IPS DF 6.9 (cell line): ENCODE measurements at places on chromosomes 5 and 9.
A peak's percentile ranks its signal among the peaks of the same experiment; 100 is the strongest.

GRCh38 chr5:77560677-77561263, 68.7 kb upstream of the WDR41 start:
- no peaks in the 10 kb centered on the region for H3K36me3 ChIP-seq
- DNase-seq: peak; percentile 25
- no peak overlapping the region for H3K4me3 ChIP-seq
- H3K27ac ChIP-seq: no peak overlapping the region
- H3K4me1 ChIP-seq: no peaks in the 10 kb centered on the region

- peaks cover 2% of the 10 kb centered on the region; the same call in 1 of the 2 replicates for H3K36me3 ChIP-seq
- H3K4me3 ChIP-seq: no peak overlapping the region
- no peak overlapping the region for H3K27ac ChIP-seq
- DNase-seq: no peak
These were observed 60.5 kb upstream of the C5orf46 start for GRCh38 chr5:147966829-147967228.

DNA sequence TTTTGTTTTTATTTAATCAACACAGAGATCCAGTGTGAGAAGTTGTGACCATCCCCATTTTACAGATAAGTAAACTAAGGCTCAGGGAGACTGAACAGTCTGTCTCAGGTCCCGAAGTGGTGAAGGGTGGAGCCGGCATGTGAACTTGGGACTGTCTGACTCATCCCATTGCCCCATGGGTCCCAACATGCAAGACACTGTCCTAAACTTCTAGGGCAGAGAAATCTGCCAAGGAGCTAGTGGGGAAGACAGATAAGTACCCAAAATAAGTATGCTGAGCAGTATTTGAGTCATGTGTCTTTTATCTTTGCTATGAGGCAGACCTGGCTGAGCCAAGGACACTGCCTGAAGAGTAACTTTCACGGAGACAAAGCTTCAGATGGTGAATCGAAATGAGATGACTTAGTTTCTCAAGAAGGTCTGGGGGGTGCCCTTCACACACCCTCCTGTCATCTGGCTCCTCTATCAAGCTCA, 64.3 kb upstream of the SLC25A51 start:
- H3K27me3 ChIP-seq: no peaks in the 10 kb centered on the region
- peaks cover 2% of the 10 kb centered on the region; the same call in 1 of the 2 replicates for H3K4me1 ChIP-seq
- H3K27ac ChIP-seq: no peak overlapping the region
- no peak for DNase-seq
- no peak overlapping the region for H3K4me3 ChIP-seq
- no peaks in the 10 kb centered on the region for H3K36me3 ChIP-seq

DNA sequence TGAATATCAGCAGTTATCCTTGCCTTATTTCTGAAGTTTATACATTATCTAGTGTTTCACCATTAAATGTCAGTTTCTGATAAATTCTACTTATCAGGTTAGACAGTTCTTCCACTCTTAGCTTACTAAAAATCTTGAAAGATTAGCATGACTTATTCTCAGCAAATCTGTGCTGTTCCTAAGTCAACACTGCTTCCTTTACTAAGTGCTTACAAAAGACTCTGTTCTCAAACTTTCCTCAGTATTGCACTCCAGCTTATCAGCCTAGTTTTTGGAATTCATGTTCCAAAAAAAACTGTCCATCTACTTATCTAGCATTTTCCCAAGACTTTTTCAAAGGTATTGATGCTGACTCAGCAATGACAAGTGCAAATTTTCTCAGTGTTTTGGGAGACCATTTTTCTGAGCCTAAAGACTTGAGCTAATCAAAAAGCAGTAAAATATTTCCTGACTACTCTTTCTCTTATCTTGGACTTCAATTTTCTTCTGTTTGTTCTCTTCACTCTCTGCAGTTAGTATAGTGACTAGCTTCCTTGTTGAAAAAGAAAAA, 61.1 kb upstream of the FRRS1L start:
- no peak for DNase-seq
- no peak overlapping the region for H3K4me3 ChIP-seq
- H3K36me3 ChIP-seq: no peaks in the 10 kb centered on the region
- H3K27ac ChIP-seq: no peak overlapping the region

DNA sequence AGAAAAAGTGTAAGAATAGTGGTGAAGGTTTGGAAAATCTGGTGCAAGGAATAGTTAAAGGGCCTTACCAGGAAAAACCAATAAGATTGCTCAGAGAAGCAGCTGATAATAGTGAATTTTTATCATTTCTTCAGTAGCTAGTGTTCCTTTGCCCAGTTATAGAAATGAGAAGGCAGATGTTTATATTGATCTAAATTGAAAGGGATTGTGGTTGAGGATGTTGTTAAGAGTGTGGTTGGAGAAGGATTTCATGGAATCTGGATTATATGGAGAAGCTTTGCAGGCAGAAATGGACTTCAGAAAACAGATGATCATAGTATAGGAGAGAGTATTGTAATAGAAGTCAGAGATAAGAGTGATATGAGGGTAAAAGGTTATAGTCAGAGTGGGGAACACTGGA, 102.6 kb downstream of the XRCC4 start:
- no peaks in the 10 kb centered on the region for H3K27me3 ChIP-seq
- DNase-seq: no peak
- H3K4me1 ChIP-seq: no peaks in the 10 kb centered on the region
- H3K4me3 ChIP-seq: no peak overlapping the region
- H3K27ac ChIP-seq: no peak overlapping the region

DNA sequence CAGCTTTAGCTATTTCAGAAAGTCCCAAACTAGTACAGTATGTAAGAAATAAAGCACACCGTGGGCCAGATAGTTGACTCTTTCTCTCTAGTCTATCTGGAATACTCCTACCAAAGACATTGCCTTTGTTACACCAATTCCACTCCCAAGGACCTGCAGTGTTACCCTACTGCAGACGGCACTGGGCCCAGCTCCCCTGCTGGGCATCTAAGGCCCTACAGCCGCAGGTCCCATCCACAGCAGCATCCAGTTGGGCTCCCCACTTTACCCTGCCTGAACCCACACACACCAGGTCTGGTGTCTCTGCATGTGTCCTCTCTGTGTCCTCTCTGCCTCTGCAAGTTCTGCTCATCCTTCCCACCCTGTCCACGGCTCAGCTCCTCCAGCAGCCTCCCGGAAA, 22.5 kb downstream of the TNIP1 start:
- no peaks in the 10 kb centered on the region for H3K27me3 ChIP-seq
- no peak overlapping the region for H3K4me3 ChIP-seq
- 0 out of 2 replicates have a peak, but pooled peaks cover 2% of the 10 kb centered on the region for H3K36me3 ChIP-seq
- no peaks in the 10 kb centered on the region for H3K4me1 ChIP-seq

- no peak overlapping the region for H3K27ac ChIP-seq
- no peaks in the 10 kb centered on the region; the same call in 1 of the 2 replicates for H3K4me1 ChIP-seq
- DNase-seq: no peak
These were observed 20.2 kb downstream of the SLC22A5 start for GRCh38 chr5:132389585-132390286.

- DNase-seq: no peak
- no peaks in the 10 kb centered on the region for H3K36me3 ChIP-seq
- H3K27ac ChIP-seq: no peak overlapping the region
- no peak overlapping the region for H3K4me3 ChIP-seq
These were observed 30.1 kb upstream of the HAPLN1 start for GRCh38 chr5:83750749-83751148.

DNA sequence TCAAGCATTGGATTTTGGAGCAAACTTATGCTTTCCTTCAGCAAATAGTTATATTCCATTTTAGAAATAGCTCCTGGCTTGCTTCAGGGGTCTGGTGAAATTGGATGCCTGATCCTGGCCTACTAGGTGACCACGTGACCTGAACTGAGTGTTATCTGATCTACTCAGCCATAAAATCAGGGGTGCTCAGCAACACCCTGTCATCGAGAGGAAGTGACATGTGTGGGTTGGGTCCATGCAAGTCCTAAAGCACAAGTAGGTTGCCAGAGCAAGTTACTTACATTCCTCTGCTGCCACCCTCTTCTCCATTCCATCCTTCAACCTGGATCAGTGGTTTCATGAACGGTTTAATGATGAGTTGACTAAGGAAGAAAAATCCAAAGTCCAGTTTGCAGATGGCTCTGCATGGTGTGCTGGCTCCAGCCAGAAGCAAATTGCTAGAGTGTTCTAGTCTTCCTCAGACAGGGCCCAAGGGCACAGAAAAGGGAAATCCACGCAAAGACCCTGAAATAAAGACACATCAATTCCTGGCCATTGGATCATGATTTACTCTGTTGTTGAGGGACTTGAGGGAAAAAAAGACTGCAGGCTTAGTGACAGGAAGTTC, 2.8 kb upstream of the FAM193B start:
- H3K27me3 ChIP-seq: no peaks in the 10 kb centered on the region
- no peak overlapping the region for H3K4me3 ChIP-seq
- peaks cover 2% of the 10 kb centered on the region; the same call in 1 of the 2 replicates for H3K4me1 ChIP-seq

- no peak for DNase-seq
- no peak overlapping the region for H3K4me3 ChIP-seq
- H3K27me3 ChIP-seq: no peaks in the 10 kb centered on the region
- no peaks in the 10 kb centered on the region for H3K36me3 ChIP-seq
- H3K4me1 ChIP-seq: no peaks in the 10 kb centered on the region
These were observed 135.3 kb downstream of the YIPF5 start for GRCh38 chr5:144035046-144035740.

DNA sequence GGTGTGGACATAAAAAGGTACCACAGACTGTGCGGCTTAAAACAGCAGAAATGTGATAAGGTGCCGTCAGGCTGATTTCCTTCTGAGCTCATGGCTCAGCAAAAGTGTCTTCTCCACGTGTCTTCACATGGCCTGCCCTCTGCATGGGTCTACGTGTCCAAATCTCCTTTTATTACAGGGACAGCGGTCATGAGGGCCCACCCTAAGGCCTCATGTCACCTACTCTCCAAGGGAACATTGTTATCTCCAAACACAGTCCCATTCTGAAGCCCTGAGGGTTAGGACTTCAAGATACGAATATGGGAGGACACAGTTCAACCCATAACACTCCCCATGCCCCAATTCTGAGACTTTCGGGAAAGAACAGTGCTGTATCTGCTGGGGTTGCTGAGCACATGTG, 35.2 kb downstream of the COL23A1 start:
- no peak for DNase-seq
- H3K4me3 ChIP-seq: no peak overlapping the region
- no peak overlapping the region for H3K27ac ChIP-seq
- H3K27me3 ChIP-seq: no peaks in the 10 kb centered on the region
- H3K36me3 ChIP-seq: no peaks in the 10 kb centered on the region
- peaks cover 2% of the 10 kb centered on the region for H3K4me1 ChIP-seq
